Stimulated activated CD8-positive, alpha-beta memory T cell treated with anti-CD3 and anti-CD28 coated beads, Interleukin-15, amount 100 ng/mL, for 48 hours (primary cell): ENCODE measurements at places on chromosomes 7 and 10.

- DNase-seq: no peak
Measured at GRCh38 chr10:11114269-11114668, 96.6 kb downstream of the CELF2 start.

DNA sequence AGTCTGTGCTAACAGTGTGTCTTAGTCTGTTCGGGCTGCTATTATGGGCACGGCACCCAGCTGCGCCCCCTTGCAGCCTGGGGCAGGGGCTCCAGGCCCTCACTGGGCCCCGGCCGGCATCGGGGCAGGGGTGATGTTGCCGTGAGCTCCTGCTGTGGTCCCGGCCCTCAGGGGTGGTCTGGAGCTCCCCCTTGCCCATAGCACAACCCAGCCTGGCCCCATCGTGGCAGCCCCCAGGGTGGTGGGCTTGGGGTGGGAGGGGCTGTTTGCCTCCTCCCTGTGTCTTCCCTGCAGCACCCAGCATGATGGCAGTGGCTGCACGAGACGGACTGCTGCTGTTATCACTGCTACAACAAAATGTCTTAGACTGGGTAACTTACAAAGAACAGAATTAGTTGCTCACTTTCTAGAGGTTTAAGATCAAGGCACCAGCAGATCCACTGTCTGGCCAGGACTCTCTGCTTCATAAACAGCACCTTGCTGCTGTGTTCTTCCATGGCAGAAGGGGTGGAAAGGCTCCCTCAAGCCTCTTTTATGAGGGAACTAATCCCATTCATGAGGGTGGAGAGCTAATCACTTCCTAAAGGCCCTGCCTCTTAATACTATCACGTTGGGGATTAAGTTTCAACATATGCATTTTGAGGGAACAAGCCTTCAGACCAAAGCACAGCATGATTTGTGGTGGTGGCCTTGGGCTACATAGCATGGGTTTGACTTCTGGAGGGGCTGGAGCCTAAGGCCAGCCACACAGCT is 149.5 kb downstream of the SEC23IP start:
- no peak for DNase-seq

DNA sequence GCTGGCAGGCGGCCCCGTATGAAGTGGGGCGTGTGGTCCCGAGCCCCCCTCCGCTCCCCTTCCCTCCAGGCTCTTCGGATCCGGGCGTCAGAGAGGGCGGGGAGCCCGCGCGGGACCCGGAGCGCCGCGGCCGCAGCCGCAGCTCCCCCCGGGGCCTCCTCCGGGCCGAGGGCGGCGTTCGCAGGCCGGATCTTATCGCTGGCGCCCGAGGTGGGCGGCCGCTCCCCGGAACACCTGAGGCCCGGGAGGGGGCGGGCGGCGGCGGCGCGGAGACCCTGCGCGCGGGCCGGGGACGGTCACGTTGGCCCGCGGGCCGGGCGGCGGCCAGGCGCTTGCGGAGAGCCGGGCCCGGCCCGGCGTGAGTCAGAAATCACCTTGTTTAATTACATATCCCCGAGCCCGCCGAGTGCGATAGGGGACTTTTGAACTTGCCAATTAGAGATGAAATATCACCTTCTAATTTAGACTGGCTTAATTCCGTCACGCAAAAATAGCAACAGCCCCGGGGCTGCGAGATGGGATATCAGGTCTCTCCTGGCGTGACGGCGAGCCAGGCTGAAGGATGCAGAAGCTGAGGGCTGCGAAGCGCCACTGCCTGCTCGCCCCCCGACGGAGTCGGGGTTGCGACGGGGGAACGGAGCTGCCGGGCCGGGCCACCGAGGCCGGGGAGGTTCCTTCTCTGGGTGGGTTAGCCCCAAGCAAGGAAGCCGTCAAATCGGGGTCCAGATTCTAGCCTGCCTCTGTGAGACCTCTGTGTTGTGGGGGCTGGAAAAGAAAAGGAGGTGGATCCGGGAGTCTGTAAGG is 43.4 kb downstream of the LDB3 start:
- peak; percentile 34 for DNase-seq

- DNase-seq: no peak
Measured at GRCh38 chr7:106060394-106060920, 51.7 kb downstream of the SYPL1 start.

- DNase-seq: no peak
Measured at GRCh38 chr10:110758898-110759297, 112.8 kb upstream of the PDCD4 start.

GRCh38 chr10:122995936-122996335 is 12.7 kb downstream of the IKZF5 start:
- DNase-seq: no peak

DNA sequence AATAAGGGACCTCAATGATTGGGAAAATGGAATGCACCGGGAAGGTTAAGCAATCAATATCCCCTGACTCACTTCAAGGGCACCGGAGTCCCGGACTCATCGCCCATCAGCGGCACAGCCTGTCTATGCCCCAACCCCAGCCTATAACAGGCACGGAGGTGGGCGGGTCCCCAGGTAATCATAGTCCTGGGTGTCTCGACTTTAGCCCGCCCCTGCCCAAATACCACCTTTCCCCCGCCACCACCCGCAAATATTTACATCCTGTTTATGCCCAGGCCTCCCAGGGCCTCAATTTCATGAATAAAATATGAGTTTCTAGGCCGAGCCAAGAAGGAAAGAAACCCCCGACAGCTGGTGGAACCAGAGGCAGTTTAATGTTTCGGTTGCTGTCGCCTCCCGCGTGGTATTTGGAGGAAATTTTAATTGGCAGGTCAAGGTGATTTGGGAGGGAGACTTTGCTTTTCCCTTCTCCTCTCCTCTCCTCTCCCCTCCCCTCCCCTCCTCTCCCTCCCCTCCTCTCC is 15.6 kb upstream of the RFC2 start:
- no peak for DNase-seq

GRCh38 chr7:126715076-126715475 is 537.7 kb downstream of the GRM8 start:
- DNase-seq: no peak

GRCh38 chr10:133237588-133238465 is at the start of gene VENTX:
VENTX (plus strand) TSS chr10:133237855; CDS start chr10:133237915, 60 bp downstream.
- DNase-seq: no peak

DNA sequence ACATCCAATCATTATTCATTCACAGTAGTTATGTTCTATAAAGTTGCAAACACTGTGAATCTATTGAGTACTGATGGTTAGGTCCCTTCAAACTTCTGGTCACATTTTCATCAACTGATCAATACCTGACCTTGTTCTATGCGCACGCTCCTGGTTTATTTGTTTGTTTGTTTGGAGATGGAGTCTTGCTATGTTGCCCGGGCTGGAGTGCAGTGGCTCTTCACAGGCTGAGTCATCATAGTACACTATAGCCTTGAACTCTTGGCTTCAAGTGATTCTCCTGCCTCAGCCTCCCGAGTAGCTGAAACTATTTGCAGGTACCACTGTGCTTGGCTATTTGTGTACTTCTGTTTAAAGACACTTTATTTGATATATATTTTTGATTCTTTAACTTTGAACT is 19.3 kb downstream of the SND1 start:
- DNase-seq: no peak

DNA sequence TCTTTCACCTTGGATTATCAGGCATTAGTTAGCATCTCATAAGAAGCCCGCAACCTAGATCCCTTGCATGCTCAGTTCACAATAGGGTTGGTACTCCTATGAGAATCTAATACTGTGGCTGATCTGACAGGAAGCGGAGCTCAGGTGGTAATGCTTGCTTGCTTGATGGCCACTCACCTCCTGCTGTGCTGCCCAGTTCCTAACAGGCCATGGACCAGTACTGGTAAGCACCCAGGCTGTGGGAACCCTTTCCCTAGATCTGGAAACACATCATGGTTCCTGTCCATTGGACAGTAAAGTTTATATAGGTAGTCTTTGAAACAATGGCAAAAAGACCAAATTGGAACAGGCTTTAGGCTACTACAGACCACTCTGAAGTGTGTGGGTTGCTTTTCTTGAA is 9.4 kb upstream of the CTTNBP2 start:
- no peak for DNase-seq

- DNase-seq: peak; percentile 85
Measured at GRCh38 chr10:44959247-44960087, at the start of gene RASSF4. RASSF4 (plus strand) TSS chr10:44959802; CDS start chr10:44970203, 10,401 bp downstream.

GRCh38 chr7:11689096-11689495 is 142.9 kb downstream of the THSD7A start:
- DNase-seq: no peak

GRCh38 chr10:1895691-1896090 is 158.4 kb upstream of the ADARB2 start:
- DNase-seq: no peak
